ENCODE measurements at places on chromosomes 4 and X.

- DNase-seq = no peak
Observed at GRCh38 chr4:76984127-76984526, 34.6 kb downstream of the SEPTIN11 start.

GRCh38 chr4:125187226-125188176 lies 127.3 kb upstream of the FAT4 start:
- DNase-seq = no peak

DNA sequence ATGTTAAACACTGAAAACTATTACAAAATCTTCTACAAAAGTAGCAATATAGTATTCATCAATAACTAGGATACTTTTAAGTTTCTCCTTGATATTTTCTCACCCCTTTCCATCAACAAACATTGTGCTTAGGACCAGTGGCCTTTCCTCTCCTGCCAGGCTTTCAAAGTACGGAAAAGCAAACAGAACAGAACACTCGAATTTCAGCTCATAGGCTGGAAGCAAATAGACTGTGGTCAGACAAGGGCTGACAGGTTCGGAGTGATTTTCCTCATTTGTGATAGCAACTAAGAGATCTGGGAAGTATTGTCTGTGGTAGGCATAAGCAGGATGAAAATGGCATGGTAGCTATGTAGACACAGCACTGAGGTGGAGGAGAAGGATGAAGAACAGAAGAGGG lies 68.6 kb upstream of the SORBS2 start:
- DNase-seq = no peak

DNA sequence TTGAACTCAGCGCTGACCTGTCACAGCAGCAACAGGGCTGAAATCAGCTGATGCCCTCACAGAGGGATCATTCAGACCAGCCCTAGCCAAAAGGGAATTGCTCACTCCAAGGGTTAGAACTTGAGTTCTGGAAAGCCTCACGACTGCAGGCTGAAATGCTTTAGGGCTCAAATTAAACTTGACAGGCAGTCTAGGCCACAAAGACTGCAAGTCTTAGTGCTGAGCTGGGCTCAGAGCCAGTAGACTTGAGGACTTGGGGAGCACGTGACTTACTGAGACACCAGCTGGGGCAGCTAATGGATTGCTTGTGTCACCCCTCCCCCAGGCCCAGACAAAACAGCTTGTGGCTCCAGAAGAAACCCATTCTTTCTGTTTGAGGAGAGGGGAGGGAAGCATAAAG lies 119.0 kb upstream of the SLC6A14 start:
- no peak for DNase-seq

DNA sequence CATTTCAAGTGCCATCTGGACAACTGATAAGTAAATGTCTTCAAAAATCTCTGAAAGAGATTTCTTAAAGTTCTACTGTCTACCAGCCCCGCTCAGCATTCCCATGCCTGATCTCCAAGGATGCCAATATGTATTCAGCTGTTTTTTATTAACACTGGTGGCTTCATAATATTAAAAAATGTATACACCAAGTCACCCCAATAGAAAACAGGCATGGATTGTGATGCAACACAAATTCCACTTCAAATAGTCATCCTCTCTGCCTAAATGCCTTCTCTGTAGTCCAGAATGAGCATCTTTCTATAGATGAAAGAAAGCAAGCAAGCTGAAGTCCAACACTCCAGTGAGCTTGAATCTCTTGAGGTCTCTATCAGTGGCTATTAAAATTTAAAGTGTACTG lies 152.2 kb upstream of the PPARGC1A start:
- no peak for DNase-seq

- no peak for DNase-seq
Observed at GRCh38 chr4:78560296-78560963, 8.9 kb downstream of the ANXA3 start.

DNA sequence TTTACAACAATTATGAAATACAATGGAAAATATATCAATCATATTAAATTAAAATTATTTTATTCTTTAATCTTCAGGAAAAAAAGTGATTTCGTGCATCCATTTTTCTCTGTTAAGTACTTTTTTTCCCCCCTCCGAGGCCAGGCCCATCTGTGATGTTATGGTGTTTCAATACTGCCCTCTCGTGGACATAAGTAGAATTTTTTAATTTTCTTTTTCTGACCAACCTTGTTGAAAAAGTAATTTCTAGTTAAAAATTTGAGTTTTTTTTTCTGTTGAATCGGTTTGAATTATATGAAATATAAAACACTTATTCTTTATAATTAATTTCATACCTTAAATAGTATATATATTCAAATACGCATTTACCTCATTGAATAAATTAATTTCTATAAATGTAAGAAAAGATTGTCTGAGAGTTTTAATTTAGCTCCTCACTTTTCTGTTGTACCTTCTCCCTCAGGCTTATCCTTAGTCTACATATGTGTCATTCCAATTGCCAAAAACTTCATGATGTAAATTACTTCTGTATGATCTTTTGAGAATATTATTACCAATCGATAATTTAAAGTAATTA lies 175.8 kb upstream of the TECRL start:
- DNase-seq = no peak

DNA sequence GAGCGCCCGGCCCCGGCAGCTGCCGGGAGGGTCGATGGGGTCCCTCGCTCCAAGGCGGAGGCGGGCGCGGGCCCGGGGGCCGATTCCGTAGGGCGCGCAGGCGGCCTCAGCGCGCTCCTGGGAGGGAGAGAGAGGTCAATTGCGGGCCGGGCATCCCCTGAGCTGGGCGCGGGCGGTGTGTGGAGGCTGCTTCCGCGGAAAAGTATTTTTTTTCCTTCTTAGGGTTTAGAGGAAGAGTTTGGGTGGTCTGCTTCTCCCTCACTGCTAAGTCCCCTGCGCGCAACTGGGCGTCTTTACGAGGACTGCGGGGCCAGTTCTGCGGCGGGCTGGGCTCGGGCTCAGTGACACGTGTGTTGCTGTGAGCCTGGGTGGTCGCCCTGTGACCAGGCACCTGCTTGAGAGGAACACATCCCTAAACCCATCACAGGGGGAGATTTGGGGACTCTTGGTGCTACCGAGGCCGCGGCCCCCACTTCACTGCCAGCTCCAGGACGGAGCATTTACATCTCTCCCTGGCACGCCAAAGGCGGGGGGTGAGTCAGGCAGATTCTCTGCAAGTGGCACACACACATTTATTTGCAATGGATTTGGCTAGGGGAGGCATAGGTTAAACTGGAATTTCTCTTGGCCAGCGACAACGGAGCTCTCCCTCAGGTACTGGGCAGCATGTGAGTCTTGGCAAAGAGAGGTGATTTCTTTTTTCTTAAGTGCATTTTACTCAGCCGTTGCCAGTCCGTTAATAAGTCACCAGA lies 151.2 kb upstream of the SLC4A4 start:
- DNase-seq = peak; percentile 24

GRCh38 chrX:154490021-154490413 lies 412 bp downstream of the SLC10A3 start:
- DNase-seq = peak; percentile 46

GRCh38 chr4:180052629-180053028 lies 2190.6 kb upstream of the TENM3 start:
- no peak for DNase-seq

- no peak for DNase-seq
Observed at GRCh38 chr4:100261346-100261745, 71.1 kb upstream of the DDIT4L start.

- DNase-seq = no peak
Observed at GRCh38 chr4:43380093-43380492, 487.6 kb downstream of the GRXCR1 start.

DNA sequence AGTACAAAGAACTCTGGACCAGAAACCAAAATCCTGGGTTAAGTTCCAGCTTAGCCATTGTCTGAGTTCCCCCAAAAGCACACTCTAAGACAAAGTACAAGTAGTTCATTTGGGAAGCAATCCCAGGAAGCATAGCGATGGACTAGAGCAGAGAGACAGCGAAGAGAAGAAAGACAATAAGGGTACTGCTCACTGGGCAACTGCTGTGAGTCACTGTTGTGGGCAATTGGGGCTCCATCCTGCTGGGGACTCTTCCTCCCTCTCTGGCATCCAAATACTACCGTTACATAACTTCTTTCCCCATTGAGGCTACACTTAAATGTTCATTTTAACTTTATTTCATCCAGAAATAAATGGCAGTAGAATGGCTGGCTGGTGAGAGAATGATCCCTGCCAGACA lies 14.1 kb downstream of the SRPX start:
- DNase-seq = no peak

DNA sequence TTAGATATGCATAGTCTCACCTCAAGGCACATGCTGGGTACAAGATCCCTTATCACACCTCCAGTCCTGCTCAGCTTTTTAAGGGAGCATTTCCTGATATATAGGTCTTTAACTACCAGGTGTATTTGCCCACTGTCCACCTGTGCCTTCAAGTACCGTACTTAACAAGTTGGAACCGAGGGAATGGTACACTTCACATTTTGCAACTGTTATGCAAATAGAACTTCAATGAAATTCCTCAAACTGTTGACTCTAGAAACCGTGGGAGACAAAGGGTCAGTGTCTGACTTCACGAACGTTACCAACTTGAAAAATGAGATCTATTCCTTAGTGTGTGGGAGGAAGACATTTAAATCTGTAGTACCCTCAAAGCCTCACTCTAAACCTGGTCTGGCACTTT lies 5.2 kb downstream of the TRIM2 start:
- DNase-seq = no peak

GRCh38 chr4:25527034-25527433 lies 128.6 kb upstream of the SLC34A2 start:
- DNase-seq = no peak

DNA sequence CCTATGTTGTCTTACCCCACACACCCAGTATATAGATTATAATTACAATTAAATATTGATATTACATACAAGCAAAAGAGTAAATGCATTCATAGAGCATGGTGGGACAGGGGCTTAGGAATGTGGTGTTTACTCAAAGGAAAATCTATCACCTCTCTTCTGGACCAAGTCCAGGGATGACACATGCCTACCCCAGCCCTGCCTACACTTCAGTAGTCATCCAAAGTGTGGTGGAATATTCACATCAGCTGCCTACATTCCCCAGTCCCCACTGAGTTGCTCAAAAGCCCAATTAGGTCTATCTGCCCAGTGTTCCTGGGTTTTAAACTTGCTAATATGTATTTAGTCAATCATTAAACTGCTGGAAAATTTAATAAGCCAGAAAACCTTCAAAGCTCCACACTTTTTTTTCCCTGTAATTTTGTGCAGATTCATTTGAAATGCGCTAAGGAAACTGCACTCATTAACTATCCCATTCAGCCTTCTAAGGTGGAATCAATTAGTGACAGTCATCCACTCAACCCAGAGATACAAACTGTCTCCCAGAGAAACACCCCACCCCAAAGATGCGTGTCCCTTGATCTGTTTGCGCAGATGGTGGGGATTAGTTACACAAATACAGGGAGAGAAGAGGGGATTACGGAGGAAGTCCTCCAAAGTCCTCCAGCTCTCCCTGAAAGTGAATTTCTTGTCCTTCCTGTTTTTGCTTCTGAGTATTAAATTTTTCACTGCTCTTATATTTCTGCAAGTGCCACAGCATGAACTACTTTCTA lies 91.7 kb upstream of the KDR start:
- DNase-seq = no peak

GRCh38 chr4:8037150-8037769 lies 97.6 kb upstream of the AFAP1 start:
- DNase-seq = no peak

DNA sequence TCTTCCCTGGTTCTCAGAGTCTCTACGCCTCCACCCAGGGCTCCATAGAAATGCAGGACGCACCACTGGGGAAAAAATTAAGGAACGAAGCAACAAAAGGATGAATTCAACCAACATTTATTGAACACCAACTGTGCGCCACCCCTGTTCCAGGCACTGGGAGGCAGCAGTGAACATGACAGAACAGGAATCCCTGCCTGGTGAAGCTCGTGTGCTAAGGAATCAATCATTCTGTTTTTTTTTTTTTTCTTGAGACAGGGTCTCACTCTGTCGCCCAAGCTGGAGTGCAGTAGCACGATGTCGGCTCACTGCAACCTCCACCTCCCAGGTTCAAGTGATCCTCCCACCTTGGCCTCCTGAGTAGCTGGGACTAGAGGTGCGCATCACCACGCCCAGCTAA lies 1.9 kb upstream of the FTSJ1 start:
- peak; percentile 9 for DNase-seq

DNA sequence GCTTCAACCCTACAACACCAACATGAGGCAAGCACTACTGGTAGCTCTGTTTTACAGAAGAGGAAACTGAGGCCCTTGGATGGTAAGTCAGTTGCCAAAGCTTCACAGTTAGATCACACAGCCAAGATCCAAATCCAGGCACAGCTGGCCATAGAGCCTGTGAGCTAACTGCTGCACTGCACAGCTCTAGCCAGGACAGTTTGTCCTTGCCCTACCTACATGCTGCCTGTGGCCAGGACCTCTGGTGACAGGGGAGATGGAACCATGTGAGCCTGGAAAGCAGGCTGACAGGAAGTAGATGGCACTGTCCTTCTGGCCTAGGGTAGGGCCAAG lies 257.8 kb downstream of the FBXW7 start:
- no peak for DNase-seq

DNA sequence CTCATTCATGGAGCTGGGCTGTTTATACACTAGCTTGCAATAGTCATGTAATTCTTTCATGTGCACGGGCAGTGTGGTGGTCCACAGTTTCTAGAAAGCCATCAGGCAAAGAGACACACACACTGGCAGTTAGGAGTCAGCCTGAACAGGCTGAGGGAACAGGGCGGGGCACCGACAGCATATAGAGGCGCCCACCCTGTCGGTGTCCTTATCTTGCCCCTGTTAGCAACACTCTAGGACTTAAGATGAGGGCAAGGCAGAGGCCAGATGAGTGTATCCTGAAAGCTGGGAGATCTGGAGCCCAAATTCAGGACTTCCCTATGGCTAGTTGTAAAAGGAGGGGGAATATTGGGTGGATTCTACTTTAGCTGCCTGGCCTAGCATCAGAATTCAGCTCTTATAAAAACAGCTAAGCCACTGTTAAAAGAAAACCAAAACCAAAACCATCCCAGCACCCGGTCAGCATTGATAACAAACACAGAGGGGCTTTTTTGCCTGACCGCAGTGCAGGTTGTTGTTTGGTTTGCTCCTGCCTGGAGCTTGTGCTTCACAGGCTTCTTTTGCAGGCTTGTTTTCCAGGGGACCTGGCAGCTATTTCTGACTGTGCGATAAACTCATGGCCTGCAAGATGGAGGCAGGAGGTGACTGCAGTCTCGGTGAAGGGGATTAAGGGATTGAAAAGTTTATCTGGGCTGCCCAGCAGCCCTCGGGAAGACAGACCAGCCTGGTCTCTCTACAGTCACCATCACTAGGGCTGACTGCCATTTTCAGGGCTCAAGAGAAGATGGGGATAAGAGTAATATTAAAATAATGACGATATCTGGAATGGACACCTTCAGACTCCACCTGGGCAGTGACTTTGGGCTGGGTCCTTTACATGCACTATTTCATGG lies 638.9 kb downstream of the MID1IP1 start:
- peak; percentile 28 for DNase-seq

- no peak for DNase-seq
Observed at GRCh38 chr4:14176613-14177012, 549.1 kb upstream of the BOD1L1 start.

DNA sequence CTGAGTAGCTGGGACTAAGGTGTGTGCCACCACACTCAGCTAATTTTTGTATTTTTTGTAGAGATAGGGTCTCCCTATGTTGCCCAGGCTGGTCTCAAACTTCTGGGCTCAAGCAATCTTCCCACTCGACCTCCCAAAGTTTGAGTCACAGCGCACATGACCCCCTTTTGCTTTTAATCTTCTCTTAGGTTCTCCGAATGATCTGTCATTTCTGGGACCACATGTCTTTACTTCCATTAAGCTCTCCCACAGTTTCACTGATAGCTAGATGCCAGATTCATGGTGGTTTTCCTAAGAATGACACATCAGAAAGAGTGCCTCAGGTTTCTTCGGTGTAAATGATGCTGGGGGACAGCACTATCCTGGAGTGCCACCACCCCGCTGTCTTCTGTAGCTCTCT lies 17.9 kb downstream of the PRKX start:
- no peak for DNase-seq
